ENCODE measurements at places on chromosomes 13 and 19.

DNA sequence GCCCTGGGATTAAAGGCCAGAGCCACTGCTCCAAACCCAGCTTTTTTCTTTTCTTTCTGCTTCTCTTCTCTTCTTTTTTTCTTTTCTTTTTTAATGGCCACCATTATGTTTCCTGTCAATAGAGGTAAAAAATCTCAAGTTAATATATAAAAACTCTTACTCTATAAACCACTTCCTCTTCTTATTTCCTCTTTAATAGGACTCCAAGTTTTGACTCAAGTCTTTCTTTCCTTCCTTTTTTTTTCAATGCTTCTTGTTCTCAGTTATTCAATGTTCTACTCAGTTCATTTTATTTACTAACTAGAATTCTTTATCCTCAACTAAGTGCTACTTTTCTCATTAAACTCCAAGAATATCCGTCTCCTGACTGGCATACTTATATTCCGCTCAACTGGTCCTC lies 27.1 kb upstream of the MYCBP2 start:
- no peak for DNase-seq

DNA sequence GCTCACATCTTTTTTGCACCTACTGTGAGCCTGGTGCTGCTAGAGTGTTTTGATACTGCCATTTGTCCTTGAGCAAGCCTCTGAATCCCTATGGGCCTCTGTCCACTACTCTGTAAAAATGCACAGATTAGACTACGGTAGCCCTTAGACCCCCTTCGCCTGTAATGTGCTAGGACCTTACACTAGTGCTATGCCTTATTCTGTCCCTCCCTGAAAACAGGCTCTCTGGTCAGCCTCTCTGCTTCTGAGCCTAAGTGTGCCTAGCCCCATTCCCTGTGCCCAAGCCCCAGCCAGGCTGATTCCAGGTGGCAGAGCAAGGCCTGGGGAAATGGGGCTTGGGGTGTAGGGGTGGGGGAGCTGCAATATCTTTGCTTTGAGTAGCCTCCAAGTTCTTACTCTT lies 10.7 kb downstream of the HMGB1 start:
- DNase-seq: no peak

DNA sequence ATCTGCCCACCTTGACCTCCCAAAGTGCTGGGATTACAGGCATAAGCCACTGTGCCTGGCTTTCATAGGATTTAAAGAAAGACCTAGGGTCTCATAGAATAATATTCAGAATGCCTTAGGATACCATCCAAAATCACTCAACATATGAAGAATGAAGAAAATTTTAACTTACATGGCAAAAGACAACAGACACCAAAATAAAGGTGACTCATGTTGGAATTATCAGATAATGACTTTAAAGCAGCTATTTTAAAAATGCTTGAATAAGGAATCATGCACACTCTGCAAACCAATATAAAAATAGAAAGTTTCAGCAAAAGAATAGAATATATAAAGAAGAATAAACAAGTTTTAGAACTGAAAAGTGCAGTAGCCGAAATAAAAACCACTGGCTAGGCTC lies 29.3 kb downstream of the ZNF566 start:
- DNase-seq: no peak

DNA sequence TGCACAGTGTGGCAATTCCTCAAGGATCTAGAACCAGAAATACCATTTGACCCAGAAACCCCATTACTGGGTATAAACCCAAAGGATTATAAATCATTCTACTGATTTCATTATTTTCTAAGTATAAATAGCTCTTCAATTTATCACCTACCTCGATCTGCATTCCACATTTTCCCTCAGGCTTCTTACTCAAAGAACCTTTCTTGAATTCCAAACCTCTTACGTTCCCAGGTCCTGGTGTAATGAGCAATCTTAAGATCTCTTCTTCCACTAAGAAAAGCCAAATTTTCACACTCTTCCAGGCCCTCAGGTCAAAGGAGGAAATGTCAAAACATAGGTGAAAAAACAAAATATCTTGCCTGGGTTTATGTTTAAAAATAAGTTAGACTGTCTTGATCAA lies 237.3 kb upstream of the GPC6 start:
- DNase-seq: peak; percentile 16

GRCh38 chr13:77946522-77946921 lies 27.9 kb upstream of the EDNRB start:
- no peak for DNase-seq

DNA sequence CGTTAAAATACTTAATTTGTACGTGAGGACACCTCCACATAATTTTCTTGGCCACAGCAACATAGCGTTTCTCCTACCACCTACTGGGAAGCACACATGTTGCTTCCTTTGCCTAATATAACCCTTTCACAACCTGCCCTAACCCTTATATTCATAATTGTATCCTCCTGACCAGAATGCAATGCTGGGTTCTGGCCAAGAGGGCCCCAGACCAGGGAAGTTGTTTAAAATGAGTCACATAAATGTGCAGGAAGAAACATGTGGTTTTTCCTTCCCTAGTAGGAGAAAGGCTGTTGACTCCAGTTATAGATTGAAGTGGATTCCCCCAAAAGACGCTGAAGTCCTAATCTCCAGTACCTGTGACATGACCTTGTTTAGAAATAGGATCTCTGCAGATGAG lies 187.3 kb downstream of the NUFIP1 start:
- peak; percentile 94 for DNase-seq

DNA sequence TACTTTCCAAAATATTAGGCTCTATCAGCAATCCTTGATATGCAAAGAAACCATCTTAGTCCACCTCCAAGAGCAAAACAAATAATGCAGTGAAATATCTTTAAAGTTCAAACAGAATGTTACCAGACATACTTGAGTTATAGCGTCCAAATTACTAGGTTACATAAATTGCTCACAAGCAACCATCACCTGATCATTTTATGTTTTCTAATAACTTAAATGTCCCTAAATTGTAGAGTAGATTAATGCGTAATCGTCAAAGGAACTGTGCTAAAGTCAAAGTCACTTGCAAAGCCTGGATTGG lies 350.6 kb upstream of the ARGLU1 start:
- DNase-seq: no peak

GRCh38 chr13:50078231-50078894 lies 63.1 kb downstream of the KCNRG start:
- DNase-seq: peak; percentile 34

DNA sequence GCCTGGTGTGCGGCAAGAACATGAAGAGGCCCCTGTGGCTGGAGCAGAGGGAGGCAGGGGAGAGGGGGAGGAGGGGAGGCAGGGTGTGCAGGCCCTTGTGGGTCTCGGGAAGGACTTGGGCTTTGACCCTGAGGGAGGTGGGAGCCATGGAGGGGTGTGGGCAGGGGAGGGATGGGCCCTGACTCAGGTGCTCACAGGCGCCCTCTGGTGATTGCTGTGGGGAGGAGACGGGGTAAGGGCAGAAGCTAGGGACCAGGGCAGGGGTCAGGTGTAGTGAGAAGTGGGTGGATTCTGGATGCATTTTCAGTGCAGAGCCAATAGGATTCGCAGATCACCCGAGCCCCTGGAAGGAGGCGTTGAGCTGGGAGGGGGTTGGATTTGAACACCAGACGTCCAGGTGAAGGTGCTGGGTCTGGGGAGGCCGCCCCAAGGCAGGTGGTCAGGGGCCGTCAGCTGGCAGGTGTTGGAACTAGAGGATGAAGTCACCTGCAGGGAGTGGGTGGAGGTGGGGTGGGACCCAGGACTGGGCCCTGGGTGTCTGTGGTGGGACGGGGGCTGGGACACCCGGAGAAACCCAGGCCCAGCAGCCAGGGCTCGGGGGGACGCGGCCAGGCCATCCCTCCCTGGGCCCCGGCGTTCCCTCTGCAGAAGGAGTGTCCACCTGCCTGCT lies 185.4 kb downstream of the KDM4B start:
- DNase-seq: peak; percentile 50

DNA sequence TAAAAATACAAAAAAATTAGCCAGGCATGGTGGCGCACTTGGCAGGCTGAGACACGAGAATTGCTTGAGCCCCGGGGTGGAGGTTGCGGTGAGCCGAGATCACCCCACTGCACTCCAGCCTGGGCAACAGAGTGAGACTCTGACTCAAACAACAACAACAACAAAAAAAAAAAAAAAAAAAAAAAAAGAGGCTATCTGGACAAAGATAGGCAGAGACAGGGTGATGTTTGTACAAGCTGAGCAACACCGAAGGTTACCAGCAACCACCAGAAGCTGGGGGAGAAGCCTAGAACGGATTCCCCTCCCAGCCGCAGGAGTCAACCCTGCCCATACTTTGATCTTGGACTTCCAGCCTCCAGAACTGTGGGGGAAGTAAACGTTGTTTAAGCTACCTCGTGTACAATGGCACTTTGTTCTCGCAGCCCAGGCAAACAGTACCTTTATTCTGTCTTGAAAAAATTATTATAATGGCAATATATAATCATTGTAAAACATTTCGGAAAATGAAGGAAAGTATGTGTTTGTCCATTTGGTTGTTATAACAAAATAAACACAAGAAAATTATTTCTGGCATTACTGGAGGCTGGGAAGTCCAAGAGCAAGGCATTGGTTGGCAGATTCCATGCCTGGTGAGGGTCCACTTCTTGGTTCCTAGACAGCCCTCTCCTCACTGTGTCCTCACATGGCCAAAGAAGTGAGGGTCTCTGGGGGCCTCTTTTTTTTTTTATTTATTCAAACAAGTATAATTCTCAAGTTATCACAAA lies 39.8 kb upstream of the LATS2 start:
- no peak for DNase-seq

- no peak for DNase-seq
Measured at GRCh38 chr13:112704308-112705145, 14.7 kb downstream of the ATP11A start.

- DNase-seq: no peak
Measured at GRCh38 chr13:85316506-85317025, 482.7 kb downstream of the SLITRK6 start.

GRCh38 chr13:59793107-59793506 lies 370.6 kb downstream of the DIAPH3 start:
- no peak for DNase-seq

DNA sequence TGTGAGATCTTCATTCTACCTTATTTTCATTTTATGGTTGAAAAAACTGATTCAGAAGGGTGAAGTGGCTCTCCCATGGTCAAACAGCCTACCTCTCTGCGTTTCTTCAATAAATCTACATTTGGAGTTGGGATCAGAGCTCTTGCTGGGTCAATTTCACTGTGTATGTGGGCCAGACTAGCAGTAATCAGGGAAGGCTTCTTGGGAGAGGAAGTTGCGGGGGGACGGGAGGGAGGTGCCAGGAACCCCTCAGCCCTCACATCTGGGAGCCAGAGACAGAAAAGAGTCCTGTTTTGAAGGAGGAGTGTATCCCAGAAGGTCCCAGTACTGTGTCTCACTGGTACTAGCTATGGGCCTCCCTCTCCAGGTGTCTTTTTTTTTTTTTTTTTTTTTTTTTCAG lies 934 bp downstream of the KXD1 start:
- no peak for DNase-seq

DNA sequence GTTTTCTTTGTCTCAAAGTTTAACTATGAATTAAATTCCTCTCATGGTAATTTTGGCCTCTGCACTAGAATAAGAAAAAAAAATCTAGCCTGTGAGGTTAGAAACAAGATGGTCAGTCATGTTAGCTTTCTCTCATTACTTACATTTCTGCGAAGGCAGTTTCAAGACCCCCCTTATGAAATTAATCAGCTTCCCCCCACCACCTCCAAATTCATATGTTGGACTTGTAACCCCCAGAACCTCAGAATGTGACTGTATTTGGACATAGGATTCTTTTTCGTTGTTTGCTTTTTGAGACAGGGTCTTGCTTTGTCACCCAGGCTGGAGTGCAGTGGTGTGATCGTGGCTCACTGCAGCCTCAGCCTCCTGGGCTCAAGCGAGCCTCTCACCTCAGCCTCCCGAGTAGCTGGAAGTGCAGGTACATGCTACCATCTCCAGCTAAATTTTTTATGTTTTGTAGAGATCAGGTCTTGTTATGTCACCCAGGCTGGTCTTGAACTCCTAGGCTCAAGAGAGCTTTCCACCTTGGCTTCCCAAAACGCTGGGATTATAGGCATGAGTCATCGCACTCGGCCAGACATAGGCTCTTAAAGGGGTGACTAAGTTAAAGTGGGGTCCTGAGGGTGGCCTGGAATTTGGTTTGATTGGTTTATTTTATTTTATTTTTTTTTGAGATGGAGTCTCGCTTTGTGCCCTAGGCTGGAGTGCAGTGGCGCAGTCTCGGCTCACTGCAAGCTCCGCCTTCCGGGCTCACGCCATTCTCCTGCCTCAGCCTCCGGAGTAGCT lies 1.4 kb downstream of the PLA2G4C start:
- no peak for DNase-seq

DNA sequence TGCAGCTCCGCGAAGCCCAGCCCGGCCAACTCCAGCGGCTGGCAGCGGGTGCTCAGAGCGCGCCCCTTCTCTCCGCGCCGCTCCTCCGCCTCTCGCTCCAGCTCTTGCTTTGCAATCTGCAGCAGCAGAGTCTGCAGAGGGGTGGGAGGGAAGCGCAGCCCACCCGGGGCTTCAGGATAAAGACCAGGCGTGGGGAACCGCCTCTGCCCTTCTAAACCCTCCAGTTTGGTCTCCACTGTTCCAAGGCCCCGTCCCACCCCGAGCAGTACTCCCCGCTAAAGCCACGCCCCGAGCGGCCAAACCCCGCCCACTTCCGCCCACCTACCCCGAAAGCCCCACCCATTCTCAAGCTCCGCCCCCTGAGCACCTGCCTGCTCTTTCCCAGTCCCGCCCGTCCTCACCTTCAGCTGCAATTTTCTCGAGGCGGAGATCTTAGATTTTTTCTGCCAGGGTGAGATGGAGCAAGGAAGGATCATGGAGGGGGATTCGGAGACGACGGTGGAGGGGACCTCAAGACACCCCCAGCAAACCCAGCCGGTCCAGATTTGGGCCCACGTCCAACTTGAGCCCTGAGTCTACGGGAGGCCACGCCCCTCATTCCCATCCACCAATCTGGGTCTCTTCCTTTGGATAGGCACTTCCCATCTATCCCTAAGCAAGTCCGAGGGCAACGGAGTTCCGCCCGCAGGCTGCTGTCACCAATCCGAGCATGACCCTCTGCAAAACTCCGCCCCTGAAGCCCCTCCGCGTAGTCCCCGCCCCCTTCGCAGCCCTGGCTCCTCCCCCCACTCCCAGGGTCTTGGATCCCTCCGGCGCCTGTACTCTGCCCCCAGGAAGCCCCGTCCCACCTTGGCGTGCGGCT lies 1.1 kb downstream of the TNNI3 start:
- DNase-seq: no peak

DNA sequence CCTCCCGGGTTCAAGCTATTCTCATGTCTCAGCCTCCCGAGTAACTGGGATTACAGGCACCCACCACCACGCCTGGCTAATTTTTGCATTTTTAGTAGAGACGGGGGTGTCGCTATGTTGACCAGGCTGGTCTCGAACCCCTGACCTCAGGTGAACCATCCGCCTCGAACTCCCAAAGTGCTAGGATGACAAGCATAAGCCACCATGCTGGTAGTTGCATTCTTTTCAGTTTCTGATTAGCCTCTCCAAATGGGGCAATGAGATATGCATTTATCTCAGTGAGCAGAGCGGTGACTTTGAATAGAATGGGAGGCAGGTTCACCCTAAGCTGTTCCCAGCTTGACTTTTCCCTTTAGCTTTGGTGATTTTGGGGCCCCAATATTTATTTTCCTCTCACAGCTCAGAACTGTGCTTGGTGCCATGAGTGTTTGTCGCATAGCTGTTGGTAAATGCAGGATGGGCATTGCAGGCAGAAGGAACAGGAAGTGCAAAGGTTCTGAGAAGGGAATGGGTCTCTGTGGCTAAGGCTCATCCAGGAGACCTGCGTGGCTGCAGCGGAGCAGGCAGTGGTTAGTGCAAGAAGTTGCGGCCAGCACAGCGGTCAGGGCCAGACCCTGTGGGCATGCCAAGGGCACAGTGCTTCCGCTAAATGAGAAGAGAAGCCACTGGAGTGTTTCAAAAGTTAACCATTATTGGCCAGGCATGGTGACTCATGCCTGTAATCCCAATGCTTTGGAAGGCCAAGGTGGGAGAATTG lies 20.7 kb downstream of the LYPD3 start:
- no peak for DNase-seq

GRCh38 chr13:40379794-40380578 lies 286.5 kb downstream of the FOXO1 start:
- DNase-seq: no peak
